ENCODE measurements at places on chromosomes 3 and 15.

DNA sequence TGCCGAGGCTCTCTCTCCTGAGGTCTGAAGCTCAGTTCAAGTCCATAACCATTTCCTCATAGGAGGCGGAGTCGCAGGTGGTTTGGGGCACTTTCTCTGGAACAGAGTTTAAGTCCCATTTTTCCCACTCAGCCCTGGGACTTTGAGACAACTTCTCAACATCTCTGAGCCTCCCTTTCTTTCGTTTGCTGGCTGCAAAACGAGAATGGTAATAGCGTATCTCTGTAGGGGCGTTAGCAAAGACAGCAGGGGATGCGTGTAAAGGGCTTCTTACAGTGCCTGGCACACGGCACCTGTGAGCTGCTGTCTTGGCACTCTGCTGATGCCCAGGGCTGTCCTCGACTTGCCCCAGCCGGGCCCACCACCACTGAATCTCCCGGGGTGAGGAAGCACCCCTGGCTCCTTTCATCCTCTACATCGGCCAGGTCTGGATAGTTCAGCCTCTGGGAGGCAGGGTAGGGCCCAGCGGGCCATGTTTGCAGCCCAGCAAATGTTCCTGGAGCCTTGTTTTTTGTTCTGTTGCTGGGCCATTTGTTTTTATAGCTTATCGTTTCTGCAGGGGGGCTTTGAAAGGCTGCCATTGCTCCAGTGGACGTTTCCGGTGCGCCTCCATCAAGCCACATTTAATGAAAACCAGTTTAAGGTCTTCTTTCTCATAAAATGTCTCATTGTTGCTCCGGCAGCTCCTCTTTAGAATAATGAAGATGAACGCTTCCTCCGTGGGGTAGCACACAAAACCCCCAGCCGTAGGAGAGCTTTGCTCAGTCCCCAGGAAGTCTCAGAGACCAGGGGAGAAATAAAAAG lies 60.0 kb upstream of the WNT5A start:
- no peak for DNase-seq

DNA sequence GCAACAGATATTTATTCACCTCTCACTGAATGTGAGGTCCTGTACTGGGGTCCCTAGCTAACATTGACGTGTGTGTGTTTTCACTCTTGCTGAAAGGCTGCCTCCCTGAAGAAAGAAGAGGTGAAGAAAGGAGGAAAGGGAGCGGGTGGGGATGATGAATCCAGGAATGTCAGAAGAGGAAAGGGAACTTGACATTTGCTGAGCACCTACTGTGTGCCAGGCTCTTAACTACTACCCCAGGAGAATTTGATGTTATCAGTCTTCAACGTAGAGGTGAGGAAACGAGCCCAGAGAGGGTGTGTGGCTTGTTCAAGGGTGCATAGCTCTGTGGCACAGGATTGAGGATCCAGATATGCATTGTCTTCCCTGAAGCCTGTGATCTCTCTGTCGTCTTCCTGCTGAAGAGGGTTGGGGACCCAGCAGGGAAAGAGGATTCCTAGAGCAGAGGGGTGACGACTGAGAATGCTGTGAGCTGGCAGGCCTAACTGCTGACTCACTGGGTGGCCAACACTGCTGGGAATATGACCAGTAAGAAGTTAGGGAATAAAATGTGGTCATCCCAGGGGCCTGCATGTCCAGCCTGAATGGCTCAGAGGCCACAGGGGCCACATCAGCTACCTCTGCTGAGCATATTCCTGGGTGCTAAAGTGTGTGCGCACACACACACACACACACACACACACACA lies 6.6 kb upstream of the ATP2B2 start:
- DNase-seq: no peak

DNA sequence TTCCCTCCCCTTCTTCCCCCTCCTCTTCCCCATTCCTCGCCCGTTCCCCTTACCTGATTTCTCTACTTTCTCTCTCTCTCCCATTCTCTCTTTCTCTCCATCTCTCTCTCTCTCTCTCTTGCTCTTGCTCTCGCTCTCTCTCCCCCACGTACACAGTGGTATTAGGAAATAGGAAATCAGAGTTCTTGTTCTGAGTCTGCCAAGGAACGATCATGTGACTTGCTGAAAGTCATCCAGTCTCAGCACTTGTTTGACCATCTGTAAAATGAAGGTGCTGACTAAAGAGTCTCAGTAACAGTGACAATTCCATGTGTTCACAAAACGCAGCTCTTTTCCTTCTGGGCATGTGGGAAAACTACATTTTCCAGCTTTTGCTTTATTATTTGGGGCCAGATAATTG lies 445.0 kb upstream of the TGFBR2 start:
- no peak for DNase-seq

DNA sequence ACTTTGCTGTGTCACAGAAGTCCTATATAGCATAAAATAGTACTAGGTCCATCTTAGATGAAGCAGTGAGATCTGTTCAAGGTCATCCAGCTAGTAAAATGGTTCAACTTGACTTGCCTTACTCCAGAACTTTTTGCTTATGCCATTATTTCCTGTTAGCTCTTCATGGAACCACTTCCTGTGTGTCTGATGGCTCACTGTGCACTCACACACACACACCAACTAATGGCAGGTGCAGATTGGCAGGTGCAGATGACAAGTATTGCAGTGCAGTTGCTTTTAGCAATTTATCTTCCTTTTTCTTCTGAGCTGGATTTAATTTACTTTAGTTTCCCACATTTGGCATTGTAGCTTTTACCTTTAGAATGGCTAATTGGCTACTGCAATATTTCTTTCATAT lies 29.8 kb downstream of the GOLGA8S start:
- DNase-seq: no peak

DNA sequence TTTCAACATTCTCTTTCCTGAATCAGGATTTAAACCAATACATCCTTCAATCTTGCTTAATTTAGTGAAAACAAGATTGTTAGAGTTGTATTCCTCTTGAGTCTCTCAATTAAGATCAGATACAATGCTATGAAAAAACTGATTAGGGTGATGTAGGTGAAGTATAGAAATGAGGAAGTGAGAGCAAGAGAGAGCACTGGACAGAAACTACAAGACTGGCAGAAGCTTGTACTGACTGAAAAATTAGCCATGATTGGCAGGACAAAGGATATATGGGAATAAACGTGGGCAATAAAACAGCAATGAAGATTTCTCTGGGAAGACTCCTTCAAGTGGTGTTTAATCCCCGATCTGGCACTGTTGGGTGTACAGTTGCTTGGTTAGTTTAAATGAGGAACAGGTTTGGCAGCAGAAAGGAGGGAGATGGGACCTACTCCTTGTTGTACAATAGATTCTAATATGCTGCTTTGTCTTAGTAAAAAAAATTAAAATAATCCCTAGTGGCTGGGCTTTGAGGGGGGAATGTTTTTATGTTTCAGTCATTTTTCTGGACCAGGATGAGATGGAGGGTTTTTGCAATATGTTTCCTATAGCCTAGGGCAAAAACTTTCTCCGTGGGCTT lies 252.7 kb downstream of the SLC9A9 start:
- no peak for DNase-seq

DNA sequence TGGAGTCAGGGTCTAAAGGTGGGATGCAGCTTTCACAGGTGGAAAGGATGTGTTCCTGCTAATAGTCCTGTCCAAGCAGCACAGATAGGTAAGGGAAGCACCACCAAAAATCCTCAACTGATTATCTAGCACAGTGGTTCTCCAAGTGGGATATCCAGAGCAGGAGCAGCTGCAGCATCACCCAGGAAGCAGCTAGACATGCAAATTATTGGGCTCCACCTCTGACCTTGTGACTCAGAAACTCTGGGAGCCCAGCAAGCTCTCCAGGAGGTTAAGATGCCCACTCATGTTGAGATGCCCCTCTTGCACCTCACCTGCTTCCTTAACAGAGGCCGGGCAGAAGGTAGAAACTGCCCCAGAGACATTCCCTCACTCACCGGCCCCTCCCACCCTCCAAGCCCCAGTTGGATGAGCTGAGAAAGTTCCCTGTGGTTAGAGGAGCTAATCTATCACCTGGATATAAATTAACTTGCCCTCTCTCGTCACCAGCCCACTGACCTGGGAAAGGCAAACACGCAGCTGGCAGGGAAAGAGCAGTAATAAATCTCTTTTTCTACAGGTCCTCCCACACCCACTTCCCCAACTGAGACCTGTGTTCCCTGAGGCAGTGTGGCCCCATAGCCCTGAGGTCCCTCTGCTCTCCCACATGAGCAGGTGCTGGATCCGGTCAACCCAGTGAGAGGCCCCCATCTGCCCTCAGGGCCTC lies 39.3 kb downstream of the ADCY5 start:
- no peak for DNase-seq

- peak; percentile 72 for DNase-seq
Observed at GRCh38 chr15:90101969-90102890, at the start of gene IDH2. TSS of gene IDH2 (minus strand) at chr15:90102468. CDS start at chr15:90102390, 78 bp downstream.
